CD4-positive, alpha-beta T cell treated with Interleukin-2 at 100 ng/mL for 4 hours (primary cell): ENCODE measurements at places on chromosomes 2 and 18.
A peak's percentile ranks its signal among the peaks of the same experiment; 100 is the strongest.

GRCh38 chr2:185618625-185619024 is 120.0 kb upstream of the FSIP2 start:
- no peak for DNase-seq

DNA sequence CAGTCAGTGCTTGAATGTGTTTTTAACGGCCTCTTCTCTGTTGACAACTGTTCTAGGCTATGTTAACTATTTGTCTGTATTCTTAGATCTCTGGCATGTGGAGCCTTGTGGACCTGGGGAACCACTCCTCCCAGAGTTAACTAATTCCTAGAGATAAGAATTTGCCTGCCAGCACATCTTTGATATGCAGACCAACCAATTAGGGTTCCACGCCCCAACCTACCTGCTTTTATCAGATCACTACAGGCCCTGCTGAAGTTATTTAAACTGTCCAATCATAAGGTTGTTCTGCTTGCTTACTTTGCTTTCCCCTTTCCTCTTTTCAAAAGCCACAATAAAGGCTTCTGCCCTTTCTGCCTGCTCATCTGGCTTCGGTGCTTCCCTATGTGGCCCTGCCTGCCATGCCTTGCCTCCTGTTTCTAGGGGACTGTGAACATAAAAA is 8.5 kb upstream of the CYBRD1 start:
- DNase-seq = no peak

DNA sequence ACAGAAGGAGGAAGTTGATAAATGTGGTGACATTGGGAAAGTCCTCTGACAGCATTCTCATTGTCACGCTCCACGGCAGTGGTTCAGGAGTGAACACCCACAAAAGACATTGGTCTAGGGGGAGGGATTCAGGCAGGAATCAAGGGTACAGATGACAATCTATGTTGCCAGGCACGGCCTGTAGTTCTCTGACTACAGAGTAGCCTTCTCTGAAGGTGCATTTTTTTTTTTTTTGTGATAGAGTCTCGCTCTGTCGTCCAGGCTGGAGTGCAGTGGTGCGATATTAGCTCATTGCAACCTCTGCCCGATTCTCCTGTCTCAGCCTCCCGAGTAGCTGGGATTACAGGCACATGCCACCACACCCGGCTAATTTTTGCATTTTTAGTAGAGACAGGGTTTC is 7.4 kb upstream of the MOB1A start:
- peak; percentile 43 for DNase-seq

GRCh38 chr18:57023275-57023882 is 123.5 kb upstream of the BOD1L2 start:
- DNase-seq = no peak

DNA sequence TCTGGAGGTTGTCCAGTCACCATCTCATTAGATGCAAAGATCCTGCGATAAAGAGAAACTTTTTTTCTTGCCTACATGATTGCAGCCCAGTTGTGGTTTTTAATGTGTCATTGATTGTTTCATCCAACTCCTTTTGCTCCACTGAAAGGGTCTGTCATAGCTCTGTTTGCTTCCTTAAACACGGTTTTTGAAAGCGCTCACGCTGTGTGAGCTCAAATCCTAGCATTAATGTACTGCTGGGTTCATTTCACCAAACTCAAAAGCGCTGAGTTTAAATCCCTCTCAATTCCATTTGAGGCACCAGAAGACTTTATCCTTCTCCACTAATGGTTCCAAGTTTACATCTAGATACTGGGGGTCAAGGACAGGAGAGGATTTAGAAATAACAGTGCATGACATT is 53.6 kb downstream of the CDK15 start:
- no peak for DNase-seq

DNA sequence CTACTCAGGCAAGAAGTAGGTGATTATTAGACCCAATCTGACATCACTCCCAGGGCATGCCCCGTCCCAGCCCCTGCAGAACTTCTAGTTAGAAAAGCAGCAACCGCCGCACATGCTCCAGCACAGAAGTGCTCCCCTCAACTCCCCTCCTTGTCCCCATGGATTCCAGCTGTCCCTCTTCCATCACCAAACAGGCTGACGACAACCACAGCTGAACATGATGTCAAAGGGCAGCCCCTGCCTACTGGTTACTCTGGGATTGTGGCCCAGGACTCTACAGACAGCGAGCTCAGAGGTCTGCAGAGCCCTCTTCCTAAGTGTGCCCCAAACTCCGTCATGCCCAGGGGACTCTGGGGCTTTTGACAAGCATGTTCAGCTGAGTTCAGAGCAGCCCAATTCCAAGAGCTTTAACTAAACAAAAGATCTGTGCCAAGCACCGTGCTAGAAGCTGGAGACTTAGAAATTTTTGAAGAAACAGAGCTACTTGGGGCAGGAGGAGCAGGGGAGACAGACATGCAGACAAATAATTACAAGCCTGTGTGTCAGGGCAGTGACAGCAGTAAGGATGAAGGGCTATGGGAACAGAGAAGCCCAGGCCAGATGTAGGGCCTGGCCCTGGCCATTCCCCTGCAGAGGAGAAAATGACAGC is 148.1 kb downstream of the BCL11A start:
- DNase-seq = no peak

- DNase-seq = no peak
These were observed 160.3 kb upstream of the COL3A1 start for GRCh38 chr2:188813857-188814256.

GRCh38 chr18:7234956-7235355 is 4.1 kb downstream of the LRRC30 start:
- no peak for DNase-seq

GRCh38 chr2:82636402-82637020 is 1822.6 kb downstream of the SUCLG1 start:
- no peak for DNase-seq

- no peak for DNase-seq
These were observed 19.9 kb downstream of the KCTD18 start for GRCh38 chr2:200490001-200490400.

- DNase-seq = no peak
These were observed 29.3 kb downstream of the OTOF start for GRCh38 chr2:26448651-26449050.

DNA sequence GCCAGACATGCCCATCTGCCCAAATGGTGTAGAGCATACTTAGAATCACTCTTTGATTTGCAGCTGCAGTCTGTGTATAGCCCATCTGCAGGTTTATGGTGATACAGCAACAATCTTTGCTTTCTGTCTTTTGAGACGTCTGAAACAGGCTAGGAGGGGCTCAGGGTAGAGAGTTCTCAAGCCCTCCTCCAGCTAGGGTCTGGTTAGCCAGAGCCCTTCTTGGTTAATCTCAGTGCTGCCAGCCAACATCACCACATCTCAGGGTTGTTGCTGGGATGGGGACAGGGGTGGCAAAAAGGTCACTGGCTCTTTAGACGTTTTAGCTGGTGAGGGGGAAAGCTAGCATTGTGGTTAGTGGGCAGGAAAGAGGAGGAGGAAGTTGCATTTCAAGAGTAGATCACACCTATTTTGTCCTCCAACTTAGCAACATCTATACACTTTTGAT is 136.6 kb upstream of the ACAA2 start:
- no peak for DNase-seq

- DNase-seq = no peak
These were observed 22.6 kb downstream of the MTX2 start for GRCh38 chr2:176291809-176292283.

GRCh38 chr18:62663731-62664336 is 51.5 kb upstream of the PHLPP1 start:
- DNase-seq = no peak

- no peak for DNase-seq
These were observed 92.1 kb downstream of the CDH19 start for GRCh38 chr18:66511792-66512191.

- no peak for DNase-seq
These were observed 208.4 kb upstream of the COL3A1 start for GRCh38 chr2:188765522-188766470.

DNA sequence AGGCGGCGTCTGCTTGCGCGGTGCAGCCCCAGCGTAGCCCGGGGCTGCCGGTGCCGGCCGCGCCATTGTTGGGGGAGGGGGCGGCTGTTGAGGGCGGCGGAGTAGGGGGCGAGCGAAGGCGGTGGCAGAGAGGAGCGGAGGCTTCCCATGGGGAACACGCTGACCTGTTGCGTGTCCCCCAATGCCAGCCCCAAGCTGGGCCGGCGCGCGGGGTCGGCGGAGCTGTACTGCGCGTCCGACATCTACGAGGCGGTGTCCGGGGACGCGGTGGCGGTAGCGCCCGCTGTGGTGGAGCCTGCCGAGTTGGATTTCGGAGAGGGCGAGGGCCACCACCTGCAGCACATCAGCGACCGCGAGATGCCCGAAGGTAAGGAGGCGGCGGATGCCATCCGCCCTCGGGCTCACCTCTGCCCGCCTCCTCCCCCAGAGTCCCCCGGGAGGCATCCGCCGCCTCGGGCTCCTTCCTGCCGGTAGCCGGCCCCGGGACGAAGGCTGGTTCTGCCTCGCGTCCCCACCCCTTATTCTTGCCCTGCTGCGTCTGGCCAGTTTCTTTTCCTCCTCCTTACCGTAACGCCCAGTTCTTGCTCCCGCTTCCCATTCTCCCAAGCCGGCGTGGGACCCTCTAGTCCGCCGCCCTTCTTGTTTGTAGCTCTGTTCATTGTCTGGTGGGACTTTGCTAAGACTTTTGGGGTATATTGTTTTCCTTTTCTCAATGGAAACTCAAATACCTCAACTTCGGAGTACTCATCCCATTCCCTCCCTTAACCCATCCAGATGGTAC is 500 bp downstream of the CCNYL1 start:
- peak; percentile 42 for DNase-seq

- no peak for DNase-seq
These were observed 29.0 kb downstream of the SESTD1 start for GRCh38 chr2:179235463-179236108.

DNA sequence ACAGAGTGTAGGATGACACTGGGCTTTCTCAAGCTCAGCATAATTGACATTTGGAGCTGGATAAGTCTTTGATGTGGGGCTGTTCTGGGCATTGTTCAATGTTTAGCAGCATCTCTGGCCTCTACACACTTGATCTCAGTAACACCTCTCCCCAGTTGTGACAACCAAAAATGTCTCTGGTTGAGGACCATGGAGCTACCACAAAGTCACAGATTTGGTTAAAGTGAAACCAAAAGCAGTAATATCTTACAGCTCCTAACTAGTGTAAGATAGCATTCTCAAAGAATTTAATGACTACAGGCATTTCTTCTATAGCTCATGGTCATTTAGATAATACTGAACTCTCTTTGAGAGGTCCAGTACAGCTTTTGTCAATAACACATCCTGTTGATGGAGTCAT is 23.4 kb upstream of the PAX3 start:
- DNase-seq = no peak

DNA sequence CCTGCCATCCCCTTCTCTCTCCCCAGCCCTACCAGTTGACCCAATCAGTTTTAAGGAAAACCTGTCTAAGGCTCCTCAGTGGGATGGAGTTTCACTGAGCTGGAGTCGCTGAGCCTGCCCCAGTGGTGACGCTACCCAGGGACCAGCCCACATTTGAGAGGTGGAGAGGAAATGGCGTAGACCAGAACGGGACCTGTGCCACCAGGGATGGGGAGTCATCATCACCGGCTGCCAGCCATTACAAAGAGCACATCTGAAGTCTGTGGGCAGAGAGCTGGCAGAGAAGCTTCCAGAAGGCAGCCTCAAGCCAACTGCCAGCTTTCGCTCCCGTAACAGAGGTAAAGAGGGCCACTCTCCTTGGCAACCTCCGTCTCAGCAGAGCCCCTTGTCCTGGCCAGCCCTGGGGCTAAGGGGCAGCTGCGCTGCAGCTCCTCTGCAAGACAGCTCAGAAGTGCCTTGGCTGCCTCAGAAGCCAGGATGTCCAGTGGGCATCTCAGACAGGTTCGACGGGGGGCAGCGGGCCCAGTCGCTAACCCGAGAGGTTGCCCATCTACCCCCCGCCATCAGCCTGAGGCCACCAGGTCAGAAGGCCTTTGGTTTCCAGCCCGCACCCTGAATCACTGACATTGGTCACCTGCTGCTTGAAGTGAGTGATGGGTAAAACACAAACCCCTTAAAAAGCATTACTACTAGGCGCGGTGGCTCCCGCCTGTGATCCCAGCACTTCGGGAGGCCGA is 15.4 kb downstream of the SDC1 start:
- DNase-seq = no peak

- DNase-seq = no peak
These were observed 76.2 kb upstream of the UPP2 start for GRCh38 chr2:158025255-158025996.

- DNase-seq = no peak
These were observed 6.9 kb upstream of the DPYSL5 start for GRCh38 chr2:26840937-26841610.

GRCh38 chr2:239201884-239202283 is 198.9 kb downstream of the HDAC4 start:
- DNase-seq = no peak

- DNase-seq = no peak
These were observed 19.0 kb downstream of the RPL37A start for GRCh38 chr2:216517447-216518225.

- no peak for DNase-seq
These were observed 4.9 kb downstream of the QPCT start for GRCh38 chr2:37349231-37349860.

GRCh38 chr18:58544616-58545337 is 84.1 kb downstream of the ALPK2 start:
- DNase-seq = no peak

DNA sequence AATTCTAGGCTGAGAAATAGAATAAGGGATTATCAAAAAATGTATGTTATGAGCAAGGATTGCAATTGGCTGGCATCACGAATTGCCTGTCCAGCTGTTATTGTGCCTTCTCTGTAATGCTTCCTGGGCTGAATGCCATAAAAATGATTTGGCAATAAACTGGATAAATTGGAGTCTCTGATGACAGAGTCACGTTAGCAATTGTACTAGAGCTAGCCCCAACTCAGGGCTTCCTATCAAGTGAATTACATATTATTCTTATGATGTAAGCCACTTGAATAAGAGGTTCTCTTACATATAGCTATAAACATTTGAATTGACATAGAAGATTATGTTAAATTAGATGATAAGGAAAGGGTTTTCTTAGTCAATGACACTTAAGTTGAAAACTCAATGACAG is 607.5 kb upstream of the REG3G start:
- DNase-seq = no peak

- DNase-seq = no peak
These were observed 55.1 kb upstream of the ZBTB14 start for GRCh38 chr18:5350636-5351035.

DNA sequence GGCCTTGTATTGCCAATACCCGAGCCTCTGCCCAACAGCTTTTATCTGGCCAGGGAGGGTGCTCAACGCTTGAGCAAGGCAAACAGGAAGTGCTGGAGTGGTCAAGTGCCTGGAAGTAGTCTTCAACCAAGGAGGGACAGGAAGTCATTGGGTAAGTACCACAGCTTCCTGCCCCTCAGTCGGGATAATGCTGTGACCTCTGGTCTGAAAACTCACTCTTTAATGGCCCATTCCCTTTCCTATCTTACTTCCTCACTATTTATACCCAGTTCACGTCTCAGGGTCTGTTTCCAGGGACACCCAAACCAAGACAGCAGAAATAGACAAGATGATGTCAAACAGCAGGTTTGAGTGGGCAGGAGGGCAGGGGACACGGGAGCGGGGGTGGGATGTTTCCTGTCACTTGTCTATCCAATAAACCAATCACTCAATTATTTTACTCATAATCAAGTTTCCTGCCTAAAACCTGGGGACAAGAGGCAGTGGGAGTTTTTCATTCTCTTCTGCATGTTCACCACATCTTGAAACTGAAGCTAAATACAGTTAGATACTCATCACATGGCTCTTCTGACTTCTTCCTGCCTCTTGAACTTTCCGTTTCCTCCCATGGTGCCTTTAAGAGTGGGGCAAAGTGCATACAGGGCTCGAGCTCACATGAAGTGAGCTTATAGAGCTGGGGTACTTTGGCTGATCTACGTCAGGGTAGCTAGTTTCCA is 68.9 kb upstream of the CAB39 start:
- peak; percentile 52 for DNase-seq
